NCI-H2029 treated with DMSO at 0.1 percent for 48 hours (cell line): ENCODE measurements at places on chromosomes 1 and 21.

- no peak for DNase-seq
Measured at GRCh38 chr21:45830221-45830640, 151.3 kb upstream of the COL6A1 start.

DNA sequence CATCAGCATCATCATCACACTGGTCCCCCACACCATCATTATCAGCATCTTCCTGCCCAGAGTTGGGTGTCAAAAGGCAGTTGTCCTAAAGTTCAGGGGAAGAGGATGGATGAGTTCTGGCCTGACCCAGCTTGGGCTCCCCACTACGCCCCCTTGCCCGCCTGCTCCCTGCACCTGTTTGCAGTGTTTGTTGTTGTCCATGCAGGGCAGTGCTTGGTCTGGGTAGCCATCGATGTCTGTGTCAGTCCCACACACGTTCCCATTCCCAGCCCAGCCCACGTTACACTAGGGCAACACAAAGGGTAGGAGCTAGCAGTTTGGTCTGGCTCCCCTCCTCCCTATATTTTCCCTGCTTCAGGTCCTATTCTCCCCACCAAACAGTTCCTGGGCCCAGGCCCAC lies 6.8 kb downstream of the THBS3 start:
- no peak for DNase-seq

DNA sequence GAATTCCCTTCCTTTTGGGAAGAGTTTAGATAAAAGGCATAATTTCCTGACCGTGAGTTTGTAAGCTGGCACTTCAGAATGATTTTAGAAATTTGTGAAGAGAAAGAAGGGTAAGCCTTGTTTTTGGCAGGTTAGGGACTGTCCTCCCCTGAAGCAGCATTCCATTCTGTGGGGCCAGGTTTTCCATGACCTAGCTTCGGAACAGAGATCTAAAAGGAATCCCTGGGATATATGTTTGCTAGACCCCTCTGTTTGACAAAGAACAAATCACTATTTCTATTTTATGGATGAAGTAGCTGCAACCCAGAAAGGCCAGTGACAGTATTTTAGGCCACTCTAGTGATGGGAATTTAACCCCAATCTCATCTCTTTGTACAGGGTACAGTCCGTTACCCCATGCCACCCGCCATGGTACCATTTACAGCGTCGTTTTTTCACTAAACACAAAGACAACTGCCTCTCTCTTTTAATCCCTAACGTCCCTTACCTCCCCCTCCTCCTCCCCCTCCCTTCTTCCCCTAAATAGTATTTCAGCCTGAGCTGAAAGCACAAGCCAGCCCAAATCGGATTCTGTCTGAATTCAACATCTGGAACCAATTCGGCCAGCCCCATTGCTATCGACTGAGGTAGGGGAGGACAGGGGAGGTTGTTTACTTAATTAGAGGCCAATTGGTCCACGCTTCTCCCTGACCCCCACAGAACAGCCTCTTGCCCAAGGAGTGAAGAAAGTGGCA lies 23.4 kb upstream of the IKBKE start:
- DNase-seq = no peak

DNA sequence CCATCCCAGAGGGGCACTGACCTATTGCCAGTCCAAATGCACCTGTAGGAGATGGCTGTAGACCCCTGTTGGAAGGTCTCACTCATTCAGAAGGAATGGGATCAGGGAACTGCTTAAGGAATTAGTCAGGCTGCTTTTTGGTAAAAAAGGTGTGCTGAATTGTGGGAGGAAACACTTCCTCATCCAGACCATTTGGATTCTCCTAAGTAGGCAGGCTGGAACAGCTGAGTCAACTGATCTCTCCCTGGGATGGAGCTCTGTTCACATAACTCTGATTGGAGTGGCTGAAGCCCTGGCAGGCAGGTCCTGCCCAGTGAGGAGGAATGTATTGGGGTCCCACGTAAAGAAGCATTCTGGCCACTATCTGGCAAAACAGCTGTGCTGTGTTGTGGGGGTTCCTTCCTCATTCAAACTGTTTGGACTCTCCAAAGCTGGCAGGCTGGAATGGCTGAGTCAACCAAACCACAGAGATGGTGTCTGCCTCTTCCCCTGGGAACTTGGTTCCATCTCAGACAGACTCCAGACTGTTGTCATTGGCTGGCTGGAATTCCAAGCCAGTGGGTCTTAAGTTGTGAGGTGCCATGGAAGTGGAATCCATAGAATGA lies 70.7 kb upstream of the PDC start:
- no peak for DNase-seq

DNA sequence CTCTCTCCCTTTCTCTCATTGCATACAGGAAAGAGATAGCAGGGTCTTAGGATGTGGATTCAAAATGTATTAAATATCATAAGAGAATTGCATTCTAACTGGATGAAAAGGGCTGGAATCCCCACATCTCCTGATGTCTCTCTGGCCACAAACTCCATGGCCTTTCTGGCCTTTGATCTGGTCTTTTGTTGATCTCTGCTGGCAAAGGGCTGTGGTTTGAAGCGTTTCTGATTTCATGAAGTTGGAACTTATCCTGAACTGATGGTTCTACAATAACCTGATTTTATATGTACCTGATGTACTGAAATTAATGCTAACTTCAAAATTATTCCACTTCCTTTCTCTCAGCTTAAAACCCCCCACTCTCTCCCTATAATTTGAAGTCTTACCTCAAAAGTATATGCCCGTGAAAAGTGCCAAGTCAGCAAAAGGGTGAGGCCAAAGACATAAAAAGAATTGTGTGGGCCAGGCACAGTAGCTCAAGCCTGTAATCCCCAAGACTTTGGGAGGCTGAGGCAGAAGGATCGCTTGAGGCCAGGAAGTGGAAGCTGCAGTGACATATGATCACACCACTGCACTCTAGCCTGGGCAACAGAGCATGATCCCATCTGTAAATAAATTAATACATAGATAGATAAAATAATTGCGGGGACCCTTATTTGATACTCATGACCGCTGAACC lies 6.4 kb upstream of the KIF14 start:
- no peak for DNase-seq

GRCh38 chr21:37516998-37517397 lies 150.4 kb downstream of the DYRK1A start:
- DNase-seq = no peak

- DNase-seq = no peak
Measured at GRCh38 chr1:200053646-200054045, 26.1 kb downstream of the NR5A2 start.

DNA sequence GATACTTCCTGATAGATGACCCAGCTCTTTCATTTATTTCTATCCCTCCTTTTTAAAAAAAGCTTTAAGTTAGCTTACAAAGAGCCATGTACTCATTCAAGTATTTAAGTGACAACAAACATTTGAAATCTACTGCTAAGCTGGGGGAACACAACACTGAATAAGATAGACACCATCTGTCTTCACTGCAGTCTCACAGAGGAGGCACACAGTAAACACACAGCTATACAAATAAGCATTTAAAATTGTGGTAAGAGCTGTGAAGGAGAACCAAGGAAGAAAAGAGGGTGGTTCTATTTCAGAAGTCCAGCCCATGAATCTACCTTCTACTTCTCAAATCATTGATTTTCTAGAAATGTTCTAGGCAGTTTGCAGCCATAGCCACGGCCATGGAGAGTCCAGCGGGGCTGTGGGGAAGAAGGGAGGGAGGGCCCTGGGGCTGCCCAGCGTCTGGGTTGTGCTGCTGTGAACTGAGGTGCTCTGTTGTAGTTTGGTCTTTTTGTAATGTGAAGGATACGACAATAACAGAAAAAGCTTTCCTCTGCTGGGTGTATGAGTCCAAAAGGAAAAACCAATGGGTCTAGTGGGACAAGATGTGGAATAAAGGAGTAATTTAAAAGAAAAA lies 28.2 kb downstream of the PRDM2 start:
- DNase-seq = no peak

DNA sequence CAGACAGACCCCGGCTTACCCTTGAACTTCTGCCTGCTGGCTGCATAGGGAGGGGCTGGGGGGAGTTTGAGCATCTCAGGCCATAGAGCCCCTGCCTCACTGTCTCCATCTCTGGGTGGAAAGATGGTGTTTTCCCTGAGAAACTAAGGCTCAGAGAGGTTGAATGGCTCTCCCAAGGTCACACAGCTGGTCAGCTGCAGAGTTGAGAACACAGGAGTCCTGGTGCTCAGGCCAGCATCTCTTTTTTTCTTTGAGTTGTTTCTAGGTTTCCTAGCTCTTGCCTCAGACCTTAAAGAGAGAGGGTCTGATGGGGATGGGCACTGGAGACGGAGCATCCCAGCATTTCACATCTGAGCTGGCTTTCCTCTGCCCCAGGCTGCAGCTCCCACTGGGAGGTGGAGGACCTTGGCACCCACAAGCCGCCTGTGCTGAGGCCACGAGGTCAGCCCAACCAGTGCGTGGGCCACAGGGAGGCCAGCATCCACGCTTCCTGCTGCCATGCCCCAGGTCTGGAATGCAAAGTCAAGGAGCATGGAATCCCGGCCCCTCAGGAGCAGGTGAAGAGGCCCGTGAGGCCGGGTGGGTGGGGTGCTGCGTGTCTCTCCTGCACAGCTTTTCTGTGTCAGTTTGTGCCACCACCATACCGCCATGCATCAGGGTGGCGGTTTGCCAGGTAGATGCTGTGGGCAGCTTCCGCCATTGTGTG lies 21.8 kb downstream of the PCSK9 start:
- DNase-seq = no peak

DNA sequence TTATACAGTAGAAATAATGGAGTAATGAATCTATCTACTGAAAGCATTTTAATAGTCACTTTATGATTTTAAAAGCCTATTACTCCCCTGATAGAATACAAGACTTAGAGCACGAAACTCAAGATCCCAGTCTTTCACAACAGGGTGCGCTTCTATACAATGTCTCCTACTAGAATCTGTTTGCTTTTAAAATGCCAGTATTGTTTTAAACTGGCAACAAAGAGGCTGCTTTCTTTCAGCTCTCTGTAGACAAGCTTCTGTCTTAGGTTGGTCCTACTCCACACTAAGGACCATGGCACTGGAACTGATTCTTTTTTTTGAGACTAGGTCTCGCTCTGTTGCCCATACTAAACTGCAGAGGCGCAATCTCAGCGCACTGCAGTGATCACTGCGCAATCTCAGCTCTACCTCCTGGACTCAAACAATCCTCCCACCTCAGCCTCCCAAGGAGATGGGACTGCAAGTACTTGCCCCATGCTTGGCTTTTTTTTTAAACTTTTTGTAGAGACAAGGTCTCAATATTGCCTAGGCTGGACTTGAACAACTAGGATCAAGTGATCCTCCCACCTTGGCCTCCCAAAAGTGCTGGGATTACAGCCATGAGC lies 4.8 kb downstream of the DCAF8 start:
- no peak for DNase-seq

- no peak for DNase-seq
Measured at GRCh38 chr1:181250038-181250437, 161.5 kb downstream of the IER5 start.

DNA sequence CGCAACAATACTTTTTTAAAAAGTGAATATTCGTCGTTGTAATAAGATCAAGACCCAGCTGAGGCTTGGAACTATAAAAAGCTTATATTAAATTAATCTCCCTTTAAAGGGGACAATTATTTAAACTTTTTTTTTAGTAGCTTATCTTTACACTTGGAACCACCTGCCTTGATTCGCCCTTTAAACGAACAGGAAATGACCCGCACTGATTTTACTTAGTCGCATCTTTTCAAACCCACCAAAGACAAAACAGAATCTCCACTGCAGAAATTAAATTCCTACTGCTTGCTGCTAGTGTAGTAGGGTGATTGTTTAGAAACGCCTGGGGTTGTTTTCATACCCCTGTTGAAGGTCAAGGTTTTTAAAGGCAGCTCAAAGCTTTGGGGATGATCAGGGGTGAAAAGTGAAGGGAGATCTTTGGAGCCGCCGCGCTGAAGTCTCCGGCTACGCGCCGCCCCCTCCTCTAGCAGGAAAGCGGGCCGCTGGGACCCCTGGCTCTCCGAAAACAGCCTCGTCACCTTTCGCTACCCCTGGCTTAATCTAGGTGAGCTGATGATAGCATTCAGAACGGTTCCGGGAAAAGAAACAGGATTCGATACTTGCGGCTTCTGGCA lies 163.4 kb downstream of the RUNX1 start:
- no peak for DNase-seq

GRCh38 chr1:228416217-228416933 lies at the start of gene TRIM17:
TSS of gene TRIM17 (minus strand) at chr1:228416861. CDS start at chr1:228415072, 1,789 bp downstream.
- DNase-seq = no peak

- DNase-seq = no peak
Measured at GRCh38 chr1:156663178-156663577, 14.0 kb downstream of the NES start.

GRCh38 chr1:62318756-62319544 lies at the start of gene KANK4:
TSS of gene KANK4 (minus strand) at chr1:62319434. CDS start at chr1:62281564, 37,870 bp downstream.
- DNase-seq = no peak

- no peak for DNase-seq
Measured at GRCh38 chr1:2554621-2555387, 1.4 kb upstream of the TNFRSF14 start.

GRCh38 chr1:44894591-44894990 lies 51.5 kb upstream of the PTCH2 start:
- DNase-seq = no peak

DNA sequence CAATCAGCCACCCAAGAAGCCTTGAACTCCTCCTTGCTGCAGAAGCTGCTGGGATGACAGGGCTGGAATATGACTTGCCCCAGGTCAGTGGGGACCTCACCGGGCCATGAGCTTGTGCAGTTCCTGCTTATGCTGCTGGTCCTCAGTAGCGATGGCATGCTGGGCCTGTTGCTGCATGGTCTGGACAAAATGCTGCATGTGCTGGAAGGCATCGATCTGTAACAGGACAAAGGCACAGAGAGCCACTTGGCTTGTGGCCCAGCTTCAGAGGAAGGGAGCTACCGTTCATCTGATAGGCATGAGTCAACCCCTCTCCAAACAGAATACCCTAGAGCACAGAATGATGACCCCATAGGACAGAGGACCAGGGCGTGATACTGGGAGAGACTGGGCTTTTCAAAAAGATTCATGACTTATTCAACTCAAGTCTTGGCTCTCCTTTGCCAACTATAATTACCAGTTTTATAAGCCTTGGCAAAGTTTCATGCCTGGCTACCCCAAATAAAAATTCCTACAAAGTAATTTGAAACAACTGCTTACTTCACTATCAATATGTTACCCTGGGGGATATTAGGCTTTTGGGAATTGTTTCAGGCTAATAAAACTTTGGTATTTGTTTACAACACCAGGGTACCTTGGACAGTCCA lies 34.7 kb upstream of the EXOSC10 start:
- DNase-seq = no peak

DNA sequence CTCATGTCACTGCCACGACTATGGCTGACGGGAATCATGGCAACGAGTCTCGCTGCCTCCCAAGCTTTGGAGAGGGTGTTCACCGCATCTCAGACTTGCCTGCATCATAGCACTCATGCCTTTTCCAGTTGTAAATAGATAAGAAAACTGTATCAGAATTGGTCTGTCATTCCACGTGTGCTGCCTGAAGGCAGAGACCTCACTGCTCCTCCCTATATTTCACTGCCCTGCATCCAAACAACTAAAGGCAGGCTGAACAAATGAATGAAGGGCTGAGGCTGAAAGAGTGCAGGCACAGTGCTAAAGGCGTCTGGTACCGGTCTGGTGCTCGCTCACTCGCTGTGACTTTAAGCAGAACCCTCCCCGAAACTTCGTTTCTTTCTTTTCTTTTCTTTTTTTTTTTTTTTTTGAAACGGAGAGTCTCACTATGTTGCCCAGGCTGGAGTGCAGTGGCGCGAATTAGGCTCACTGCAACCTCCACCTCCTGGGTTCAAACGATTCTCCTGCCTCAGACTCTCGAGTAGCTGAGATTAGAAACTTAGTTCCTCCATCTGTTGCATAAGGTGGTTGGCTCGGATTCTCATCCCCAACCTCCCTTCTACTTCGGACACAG lies 542 bp downstream of the EIF2B3 start:
- DNase-seq = no peak
